ENCODE measurements at places on chromosomes 12 and 14.

DNA sequence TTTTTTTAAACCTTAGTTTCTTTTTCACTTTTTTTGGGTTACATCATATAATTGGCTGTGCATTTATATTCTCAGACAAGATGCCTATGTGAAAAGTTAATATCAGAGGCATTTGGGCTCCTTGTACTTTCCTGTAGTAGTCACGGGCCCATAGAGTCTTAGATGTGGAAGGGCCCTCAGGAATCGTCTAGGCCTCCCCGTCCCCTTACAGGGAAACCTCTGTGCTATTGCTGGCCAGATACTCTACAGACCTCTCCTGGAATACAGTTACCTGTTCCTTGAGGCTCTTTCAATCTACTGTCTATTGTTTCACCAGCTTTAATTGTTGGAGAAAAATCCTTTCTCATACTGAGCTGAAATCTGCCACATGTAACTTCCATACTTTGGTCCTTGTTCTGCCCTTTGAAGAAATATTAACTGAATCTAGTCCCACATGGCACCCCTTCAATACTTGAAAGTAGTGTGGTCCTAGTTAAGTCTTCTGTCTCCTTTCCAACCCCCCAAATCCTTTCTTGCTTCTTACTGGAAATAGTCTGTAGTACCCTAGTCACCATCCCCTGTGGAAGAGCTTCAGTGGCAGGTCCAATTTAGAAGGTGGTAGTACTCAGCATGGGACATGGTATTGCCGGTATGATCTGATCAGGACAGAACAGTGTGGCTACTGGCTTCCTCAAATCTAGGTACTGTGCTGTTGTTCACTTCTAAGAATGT is 3.1 kb downstream of the ATP23 start:
- DNase-seq: no peak

GRCh38 chr12:9319044-9319841 is 111.0 kb upstream of the PZP start:
- DNase-seq: no peak

- no peak for DNase-seq
Measured at GRCh38 chr12:123840765-123841425, 78.8 kb downstream of the DNAH10 start.

GRCh38 chr14:71133296-71133695 is 226.0 kb downstream of the PCNX1 start:
- no peak for DNase-seq

DNA sequence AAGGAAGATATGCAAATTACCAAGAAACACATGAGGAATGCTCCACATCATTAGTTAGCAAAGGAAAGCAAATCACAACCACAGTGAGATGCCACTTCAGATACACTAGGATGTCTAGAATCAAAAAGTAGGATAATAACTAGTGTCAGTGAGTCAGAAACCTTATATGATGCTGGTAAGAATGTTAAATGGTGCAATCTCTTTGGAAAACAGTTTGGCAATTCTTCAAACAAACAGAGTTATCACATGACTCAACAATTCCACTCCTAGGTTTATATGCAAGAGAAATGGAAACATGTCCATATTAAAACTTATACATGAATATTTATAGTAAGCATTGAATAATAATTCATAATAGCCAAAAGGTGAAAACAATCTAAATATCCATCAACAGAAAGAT is 220.9 kb downstream of the FOXG1 start:
- no peak for DNase-seq

- DNase-seq: no peak
Measured at GRCh38 chr12:9347328-9348127, 139.3 kb upstream of the PZP start.

DNA sequence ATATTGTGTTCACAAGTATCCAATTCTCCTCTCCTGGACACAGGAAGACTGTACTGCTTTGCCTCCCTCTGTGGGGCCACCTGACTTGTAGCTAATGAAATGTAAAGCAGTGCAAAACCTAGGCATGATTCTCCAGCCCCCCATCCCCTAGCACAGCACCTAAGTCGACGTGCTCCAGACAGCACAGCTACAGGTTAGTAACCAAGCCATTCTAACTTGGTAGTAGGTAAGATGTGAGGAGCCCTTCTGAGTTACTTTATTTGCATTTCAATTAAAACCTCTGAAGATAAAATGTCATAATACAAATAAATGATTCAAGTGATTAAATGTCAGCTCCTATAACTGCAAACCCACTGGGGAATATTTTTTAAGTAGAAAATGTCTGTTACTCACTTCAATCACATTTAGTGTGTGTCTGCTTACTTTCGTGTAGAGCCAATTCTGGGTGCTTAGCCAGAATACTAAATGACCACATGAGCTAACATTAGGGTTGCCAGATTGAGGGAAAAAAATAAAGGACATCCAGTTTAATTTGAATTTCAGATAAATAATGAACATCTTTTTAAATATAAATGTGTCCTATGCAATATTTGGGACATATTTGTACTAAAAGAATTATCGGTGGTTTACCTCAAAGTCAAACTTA is 64.8 kb upstream of the HIF1A start:
- DNase-seq: no peak

GRCh38 chr12:68798882-68799234 is 9.1 kb upstream of the MDM2 start:
- DNase-seq: no peak

DNA sequence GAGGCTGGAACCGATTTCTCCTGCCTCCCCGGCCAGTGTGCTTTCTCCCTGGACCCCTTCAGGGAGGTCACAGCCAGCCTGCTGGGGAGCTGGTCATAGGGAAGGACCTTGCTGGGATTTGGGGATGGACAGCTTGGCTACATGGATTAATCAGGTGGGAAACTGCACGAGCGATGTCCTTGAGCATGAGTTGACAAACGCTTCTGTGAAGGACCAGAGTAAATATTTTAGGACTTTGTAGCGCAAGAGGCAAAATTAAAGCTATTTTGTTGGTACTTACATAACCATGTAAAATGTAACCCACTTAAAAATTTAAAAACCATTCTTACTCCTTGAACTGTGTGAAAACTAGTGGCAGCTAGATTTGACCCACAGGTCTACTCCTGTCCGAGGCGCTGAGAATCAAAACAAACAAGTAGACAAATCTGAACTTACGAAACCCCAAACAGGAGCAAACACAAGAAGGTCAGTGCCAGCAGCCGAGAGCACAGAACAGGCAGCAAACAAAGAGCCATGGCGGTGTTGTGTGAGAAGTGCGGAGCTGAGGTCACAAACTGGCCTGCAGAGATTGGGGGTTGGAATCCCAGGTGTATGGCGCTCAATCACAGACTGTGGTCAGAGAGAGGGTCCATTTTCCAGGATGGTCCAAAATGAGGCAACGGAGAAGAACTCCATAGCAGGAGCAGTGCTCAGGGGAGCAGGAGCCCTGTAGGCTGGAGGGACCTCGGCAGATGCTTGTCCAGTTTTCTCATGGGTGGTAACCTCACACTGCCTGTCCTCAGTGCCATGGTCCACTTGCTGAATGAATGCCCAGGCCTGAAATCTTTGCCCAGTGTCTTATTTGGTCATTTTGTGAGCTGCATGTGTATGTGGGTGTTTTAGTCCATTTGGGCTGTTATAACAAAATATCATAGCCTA is 79.2 kb upstream of the CLMN start:
- no peak for DNase-seq

DNA sequence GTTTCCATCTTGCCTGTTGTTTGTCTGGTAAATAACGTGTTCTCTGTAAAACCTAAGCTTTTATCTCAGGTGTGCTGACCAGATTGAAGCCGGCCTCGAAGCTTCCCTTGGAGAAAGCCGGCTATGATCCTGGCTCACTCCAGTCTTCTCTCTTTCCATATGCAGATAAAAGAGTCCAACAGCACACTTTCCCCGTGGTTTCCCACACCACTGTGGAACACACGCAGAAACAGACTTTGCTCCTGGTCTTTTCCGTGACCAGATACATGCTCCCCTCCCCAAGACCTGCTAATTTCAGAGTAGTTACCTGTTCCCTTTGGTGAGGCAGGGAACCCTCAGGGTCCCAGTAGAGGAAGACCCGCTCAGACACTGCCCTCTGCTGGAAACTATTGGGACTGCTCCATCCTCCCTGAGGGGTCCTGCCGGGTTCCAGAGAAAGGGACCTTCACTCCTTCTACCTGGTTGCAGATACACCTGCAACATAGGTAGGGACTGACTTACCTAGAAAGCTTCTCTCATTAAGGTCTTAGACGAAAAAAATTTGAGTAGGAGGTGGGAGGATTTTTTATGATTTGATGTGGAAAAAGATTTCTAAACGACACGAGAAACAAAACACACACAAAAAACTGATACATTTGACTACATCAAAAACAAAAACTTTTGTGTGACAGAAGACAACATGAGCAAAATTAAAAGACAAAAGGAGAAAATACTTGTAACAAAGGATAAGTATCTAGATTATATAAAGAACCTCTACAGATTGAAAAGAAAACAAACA is 415.4 kb upstream of the CCDC196 start:
- DNase-seq: no peak

DNA sequence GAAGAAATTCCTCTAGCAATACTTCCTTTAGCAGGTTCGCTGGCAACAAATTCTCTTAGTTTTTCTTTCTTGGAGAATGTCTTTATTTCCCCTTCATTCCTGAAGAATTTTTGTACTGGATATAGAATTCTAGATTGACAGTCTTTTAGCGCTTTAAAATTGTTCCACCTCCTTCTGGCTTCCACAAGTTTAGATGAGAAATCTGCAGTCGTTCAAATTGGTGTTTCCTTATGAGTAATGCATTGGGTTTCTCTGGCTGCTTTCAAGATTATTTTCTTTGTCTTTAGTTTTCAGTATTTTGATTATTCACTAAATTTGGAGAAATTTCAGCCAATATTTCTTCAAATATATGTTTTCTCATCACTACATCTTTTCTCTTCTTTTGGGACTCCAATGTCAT is 33.3 kb upstream of the FGF6 start:
- DNase-seq: no peak

DNA sequence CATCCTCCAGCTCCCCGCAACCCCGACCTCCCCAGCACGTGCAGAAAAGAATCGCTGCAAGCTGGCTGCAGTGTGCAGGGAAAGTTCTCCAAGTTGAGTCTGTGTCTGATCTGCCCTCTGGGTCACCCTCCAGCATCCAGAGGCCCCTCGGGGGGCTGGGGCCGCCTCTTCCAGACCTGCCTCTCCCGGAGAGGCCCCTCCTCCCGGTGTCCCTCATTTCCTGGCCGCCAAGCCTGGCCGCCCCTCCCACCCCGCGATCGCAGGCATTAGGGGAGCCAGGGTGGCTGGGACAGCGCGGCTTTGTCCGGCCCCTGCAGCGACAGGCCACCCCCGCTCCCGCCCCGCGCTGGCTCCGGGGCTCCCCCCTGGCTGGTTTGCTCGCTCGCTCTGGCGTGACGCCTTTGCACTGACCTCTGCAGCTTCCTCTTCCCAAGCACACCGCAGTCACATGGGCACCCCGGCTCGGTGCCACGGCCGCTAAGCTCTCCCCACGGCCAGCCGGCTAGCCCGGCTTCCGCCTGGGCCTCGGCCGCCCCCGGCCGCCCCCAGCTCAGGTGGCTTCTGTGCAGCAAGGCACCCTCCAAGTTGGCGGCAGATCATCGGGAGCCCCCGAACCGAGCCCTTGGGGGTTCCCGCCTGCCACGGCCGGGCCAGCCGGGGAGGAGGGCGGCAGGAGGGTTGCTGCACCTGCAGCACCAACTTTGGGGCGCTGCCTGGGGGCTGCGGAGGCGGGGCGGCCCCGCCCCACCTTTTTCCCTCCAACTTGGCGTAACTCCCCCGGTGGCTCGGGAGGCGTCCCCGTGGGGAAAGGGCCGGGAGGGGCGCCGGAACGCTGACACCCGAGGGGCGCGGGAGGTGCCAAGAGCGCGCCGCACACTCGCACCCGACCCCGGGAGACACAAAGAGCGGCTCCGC is 43.7 kb downstream of the KDM2B start:
- no peak for DNase-seq

DNA sequence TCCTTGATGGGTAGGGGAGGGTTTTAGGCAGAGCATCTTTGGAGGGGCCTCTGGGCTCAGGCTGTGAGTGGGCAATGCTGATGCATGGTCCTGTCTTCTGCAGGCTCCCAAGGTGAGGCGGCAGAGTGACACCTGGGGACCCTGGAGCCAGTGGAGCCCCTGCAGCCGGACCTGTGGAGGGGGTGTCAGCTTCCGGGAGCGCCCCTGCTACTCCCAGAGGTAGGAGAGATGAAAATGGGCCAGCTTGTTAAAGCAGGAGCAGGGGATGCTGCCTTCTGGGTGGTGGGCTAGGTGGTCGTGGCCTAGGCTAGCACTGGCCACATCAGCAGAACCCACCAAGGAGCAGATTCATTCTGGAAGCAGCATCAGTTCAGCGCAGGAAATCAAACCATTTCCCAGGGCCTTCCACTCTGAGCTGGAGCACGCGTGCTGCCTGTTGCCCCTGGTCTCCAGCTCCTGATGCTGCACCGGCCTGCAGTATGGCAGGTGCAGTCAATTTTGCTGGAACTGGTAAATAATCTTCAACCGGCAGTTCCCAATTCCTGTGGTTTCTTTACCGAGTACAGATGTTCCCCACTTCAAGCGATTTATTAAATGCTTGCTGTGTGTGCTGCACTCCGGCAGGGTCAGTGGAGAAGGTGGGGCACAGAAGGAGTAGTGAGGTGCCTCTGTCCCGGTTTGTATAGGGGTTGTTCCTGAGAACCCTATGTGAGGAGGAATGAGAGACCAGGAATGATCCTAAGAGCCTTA is 7.4 kb downstream of the PAPLN start:
- DNase-seq: no peak

GRCh38 chr12:21379218-21379617 is 6.5 kb downstream of the IAPP start:
- DNase-seq: no peak

- no peak for DNase-seq
Measured at GRCh38 chr14:90201344-90201743, 55.0 kb upstream of the PSMC1 start.

DNA sequence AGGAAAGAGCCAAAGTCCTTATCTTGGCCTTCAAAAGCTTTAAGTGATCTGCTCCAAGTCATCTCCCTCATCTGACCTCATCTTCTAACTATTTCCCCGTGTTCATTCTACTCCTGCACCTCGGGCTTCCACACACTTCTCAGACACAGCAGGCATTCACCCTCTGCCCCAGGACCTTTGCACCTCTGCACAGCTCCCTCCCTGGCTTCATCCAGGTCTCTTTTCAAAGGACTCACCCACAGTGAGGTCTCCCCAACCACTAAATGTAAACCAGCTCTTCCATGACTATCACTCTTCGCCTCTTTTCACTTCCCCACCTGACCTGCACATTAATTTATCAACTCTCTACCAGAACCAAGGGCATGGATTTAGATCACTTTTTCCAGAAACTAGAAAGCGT is 161.8 kb downstream of the PIWIL1 start:
- no peak for DNase-seq

Data from GOT3 (cell line).